ENCODE measurements at places on chromosomes 2 and 18.
A peak's percentile ranks its signal among the peaks of the same experiment; 100 is the strongest.

DNA sequence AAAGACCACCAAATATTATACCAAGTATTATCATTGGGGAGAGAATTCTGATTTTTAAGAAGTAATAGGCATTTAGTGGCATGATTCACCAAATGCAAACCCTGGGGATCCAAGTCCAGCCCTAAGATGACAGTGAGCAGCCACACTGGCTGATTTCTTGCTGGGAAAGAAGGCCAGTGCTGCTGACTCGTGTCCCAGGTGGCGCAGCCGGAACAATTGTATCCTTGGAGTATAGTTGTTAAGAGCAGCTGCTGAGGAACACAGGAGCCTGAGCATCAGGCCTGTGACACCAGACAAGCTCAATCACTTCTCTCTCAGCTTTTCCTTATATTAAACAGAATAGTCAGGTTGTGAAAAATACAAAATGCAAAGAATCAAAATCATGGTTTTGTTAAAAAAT, 48.4 kb downstream of the LRP1B start:
- no peak for DNase-seq

DNA sequence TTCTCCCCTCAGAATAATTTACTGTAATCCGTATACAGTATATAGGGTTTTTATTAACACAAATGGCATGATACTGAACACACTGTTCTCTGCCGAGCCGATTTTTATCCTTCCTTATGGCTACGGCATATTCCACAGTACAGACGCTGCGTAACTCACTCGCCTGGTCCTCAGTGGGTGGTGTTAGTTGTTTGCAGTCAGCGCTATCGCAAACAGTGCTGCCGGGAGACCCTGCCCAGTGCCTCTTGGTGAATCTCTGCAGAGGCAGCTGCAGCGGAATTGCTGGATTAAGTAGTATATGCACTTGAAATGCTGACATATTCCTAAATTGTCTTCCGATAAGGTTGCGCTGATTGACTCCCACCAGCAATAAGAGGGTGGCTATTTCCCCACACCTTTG, 73.9 kb downstream of the MARCO start:
- no peak for DNase-seq

DNA sequence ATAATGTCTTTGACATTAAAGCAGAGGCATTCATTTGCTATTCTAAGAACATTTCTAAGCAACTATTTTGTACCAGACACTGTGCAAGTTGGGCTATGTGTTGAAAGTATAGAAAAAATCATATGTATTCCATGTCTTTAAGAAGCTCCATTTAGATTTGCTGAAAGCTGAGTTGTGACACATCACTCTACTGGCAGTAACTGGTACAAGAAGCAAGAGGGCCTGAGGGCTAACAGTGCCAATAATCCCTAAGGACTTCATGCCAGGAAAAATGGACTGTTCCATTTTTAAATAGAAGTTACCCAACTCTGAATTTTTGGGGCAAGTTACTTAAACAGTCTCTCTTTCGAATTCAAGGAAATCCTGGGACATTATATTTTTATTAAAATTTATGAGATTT, 178.7 kb downstream of the SRBD1 start:
- DNase-seq: no peak

DNA sequence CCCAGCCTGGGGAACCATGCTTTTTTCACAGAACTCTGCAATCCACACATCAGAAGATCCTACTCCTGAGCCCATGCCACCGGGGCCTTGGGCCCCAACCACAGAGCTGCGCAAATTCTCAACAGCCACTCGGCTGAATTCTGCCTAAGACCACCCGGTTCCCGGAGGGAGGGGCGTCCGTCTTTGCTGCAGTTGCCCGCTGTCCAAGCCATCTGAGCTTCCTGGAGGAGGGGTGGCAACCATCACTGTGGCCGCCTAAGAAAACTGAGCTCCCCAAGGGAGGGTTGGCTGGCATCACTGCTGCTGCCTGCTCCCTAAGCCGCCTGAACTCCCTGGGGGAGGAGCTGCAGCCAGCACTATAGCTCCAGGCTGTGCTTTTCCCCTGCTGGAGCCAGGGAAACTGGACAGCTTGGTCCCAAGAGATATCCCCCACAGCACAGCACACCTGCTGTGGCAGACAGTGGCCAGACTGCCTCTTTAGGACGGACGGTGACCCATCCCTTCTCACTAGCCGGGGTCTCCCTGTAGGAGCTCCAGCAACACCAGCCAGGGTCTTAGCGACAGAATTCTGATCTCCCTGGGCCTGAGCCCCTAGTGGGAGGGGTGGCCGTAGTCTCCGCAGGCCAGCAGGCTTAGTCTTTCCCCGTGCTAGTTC, 1411.6 kb upstream of the CDH2 start:
- DNase-seq: no peak

GRCh38 chr2:85886590-85886989, 2.2 kb downstream of the ST3GAL5 start:
- DNase-seq: peak; percentile 36

DNA sequence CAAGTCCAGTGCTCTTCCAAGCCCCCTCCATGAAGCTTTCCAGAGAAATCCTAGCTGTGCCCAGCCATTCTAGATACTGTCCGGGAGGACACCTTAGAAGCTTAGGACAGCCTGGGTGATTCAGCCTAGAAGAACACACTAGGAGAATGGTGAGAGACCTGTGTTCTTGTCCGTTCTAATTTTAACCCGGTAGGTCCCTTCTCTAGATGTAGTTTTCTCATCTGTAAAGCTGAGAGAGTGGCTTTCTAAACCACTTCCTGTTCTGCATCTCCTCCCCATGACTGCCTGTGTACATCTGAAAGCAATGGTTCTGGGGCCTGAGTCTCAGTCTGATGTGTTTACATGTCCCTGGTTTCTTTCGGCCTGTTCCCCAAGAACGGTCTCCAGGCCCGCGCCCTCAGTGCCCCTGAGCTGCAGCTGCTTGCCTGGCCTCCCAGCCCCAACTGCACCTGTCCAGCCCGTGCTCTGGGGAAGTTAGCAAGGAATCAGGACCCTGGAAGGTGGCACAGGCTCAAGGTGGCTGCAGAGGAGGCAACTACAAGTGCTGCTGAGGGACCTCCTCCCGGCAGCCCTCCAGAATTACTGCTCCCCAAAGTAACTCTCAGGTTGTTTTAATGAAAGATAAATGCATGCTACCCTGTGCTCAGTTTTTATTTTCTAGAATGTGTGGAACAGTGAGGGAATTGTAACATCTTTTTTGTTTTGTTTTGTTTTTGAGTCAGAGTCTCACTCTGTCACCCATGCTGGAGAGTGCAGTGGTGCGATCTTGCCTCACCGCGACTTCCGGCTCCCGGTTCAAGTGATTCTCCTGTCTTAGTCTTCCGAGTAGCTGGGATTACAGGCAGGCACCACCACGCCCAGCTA, 105.9 kb downstream of the LBH start:
- DNase-seq: no peak

DNA sequence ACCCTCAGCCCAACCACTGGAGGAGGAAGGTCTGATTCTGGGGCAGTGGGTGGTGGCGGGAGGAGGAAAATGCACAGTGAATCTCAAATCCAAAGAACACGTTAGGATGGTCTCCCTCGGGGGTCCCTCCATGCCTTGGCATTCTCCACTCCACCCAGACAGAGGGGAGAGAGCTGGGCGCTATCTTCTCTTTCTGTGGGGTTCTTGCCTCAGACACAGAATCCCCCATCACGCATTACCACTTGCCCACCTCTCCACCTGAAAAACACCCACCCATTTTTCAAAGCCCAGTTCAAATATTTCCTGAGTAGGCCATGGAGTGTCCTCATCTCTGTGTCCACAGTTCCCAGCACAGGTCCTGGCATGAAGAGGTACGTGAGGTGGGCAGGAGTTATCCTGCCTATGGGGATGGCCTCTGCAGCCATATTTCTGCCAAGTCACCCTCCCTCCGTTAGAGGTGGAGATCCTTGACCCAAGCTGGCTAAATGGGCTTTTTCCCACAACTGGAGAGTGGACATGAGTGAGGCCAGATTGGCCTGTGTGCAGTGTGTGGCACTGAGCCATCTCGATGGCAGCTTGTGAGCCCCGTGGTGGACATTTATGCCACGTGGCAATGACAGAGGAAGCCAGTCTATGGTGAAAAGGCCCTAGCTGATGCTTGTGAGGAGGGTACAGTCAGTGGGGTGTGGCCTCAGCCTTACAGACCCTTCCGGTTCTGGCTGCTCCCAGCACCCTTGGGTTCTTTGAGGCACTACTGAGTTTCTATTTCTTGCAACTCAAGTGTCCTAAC, 9.5 kb upstream of the TEX261 start:
- DNase-seq: no peak

DNA sequence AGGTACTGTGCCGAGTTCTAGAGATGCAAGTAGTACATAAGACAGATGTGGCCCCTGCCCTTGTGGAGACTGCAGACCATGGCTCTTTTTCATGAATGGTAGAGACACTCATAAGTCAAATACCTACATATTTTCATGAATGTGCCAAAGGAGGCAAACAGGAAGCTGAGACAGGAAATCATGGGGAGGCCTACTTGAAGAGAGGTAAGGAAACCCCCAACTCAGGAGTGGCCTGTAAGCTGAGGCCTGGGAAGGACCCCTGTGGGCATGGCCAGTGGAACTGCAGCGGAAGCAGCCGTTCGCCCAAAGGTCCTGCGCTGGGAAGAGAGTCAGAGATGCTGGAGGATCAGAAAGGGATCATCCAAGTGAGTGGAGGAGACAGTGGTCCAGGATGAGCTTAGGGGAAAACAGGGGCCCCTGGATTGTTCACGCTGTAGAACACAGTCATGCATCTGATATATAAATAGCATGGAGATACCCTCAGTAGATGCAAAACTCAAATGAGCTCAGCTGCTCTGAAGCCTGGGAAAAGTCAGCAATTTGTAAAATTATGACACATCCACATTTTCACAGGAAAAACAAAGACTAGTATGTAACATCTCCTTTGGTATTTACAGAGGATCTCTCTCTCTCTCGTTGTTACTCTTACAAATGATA, 228.9 kb downstream of the NEDD4L start:
- no peak for DNase-seq

GRCh38 chr18:59748628-59749360, 51.6 kb upstream of the CCBE1 start:
- DNase-seq: no peak

DNA sequence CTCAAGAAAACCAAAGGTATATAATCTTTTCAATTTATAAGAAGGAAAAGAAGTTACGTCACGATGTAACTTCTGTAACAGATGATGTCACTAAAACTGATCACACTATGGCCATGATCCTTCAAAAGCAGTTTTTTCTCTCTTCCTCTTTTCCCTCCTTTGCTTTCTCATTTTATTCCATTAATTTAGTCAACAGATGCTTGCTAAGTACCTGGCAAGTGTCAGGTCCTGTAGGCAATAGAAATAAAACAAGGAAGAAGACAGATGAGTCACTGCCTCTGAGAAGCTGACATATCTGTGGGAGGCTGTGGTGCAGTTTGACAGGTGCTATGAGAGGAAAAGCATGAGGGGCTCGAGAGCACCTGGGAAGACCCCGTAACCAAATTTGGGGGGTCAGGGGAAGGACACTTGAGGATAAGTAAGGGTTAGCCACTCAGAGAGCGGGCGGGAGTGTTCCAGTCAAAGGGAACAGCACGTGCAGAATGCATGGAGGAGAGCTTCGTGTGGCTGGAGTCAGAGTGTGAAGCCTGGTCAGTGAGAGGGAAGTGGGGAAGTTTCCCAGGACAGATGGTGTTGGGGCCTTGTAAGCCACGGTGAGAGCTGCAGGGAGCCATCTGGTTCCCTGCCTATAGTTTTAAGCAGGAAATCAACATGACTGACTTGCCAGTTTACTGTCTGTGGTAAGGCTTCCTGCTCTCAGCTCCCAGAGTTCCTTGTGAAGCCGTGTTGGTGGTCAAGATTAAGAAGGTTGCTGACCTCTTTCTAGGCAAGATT, 198.8 kb upstream of the FOSL2 start:
- DNase-seq: peak; percentile 86
